A549 (cell line): ENCODE measurements at places on chromosomes 4 and X.

DNA sequence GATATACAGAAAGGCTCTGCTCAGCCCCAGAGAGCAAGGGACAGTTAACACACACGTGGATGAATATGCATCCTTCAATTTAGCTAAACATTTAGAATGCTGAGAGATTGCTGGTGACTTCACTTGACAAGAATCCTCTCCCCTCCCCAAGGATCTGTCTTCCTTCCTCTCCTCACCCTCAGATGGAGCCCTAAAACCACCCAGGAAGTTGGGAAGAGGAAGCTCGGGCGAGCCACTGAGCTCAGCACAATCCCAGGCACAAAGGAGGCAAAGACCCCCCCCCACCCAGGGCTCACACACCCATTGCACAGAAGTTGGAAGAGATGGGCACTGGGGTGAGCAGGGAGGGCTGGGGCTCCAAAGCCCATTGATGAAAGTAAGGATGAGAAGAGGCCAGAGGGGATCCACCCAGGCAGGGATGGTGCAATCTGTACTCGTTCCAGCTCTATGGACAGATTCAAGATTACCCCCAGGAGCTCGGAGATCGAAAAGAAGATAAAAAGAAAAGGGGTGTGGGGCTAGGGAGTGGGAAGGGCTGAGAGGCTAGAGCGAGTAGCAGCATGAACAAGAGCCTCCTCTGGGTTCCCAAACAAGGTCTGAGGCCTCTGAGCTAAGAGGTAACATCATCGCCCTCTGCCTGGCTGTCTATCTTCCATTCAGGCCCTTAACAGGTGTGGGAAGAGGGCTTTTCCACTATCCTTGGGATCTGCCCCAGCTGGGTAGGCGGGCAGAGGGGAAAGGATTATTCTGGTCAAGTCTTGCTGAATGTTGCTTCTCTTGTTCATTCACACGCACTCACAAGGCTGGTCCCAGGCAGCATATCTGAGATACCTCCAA is 1.2 kb downstream of the TFE3 start:
- peak; percentile 42 for DNase-seq

DNA sequence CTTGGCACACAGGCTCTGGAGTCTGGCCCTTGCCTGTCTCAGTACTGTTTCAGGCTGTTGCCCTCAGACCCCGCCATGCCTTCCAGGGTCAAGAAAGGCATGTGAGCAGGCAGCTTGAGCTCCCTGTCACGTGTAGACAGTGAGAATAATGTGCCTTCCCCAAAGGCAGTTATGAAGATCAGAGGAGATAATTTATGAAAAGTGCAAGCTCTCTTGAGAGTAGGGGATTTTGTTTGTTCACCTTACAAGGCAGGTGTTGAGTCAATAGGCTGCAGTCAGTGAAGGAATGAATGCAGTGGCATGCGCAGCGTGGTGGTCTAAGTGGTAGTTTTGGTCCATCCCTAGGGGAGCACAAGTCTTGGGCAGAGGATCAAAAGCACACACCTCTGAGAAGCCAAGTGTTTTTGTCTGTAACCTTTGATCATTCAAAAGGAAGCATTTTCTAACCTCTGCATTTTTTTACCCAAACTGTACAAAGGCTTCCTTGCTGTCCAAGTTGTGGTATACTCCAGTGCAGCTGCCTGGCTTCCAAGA is 14.4 kb downstream of the HADH start:
- no peak for DNase-seq

DNA sequence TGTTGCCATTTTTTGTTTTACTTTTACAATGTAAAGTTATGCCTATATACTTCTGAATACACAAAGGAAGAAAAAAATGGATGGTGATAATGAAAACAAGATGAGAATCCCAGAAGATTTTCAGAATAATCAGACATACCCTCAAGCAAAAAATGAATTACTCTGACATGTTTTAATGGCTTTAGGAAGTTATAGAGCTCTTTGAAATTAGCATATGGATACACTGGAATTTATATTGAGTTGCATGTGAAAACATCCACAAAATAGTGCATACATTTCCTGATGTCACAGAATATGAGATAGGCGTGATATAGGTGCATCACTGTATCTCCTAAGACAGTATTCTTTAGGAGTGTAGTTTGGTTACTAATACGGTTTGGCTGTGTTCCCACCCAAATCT is 351.3 kb downstream of the SLC7A11 start:
- DNase-seq, result no peak

GRCh38 chr4:170088716-170089115 is 1.0 kb downstream of the AADAT start:
- DNase-seq, result no peak

GRCh38 chr4:48538358-48538757 is 48.3 kb downstream of the ZAR1 start:
- DNase-seq, result no peak

DNA sequence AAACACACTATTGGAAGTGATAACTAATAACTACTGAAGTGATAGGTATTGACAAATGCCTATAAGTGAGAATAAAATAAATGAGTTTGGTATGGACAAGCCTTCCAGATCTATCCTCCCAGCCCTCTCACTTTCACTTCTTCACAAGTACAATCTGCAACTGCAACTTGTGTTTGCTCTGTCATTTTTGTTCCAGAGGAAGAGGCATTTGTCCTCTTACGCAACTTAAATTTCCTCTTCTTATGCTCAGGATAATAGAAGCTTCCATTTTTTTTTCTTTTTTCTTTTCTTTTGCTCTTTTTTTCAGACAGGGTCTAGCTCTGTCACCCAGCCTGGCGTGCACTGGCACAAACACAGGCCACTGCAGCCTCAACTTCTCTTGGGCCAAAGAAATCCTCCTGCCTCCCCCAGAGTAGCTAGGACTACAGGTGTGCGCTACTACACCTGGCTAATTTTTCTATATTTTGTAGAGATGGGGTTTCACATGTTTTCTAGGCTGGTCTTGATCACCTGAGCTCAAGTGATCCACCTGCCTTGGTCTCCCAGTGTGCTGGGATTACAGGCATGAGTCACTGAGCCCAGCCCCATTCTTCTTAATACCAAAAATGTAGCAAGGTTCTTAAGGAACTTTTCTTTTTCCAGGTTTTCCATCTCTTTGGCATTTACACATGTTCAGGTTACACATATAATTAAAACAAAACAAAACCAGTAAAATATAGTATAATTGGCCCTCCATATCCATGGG is 73.1 kb downstream of the PDGFC start:
- no peak for DNase-seq
